ENCODE measurements at places on chromosomes 7 and 10.

DNA sequence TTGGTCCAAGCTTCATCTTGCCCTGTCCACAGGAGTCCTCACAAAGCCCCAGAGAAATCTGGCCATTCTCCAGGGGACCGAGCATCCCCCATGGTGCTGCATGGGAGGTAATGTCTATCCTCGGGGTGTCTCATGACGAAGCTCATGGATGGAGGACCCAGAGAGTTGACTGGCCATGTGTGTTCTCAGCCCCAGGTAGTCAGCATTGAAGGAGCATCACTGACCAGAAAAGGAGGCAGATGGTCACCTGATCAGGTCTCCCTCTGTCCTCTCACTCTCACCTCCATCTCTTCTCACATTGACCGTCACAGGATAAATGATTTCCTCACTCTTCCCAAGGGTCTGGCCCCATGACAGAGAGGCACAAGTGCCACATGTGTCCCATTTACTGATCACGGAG, 33.4 kb upstream of the GDF10 start:
- H3K4me1 ChIP-seq = peaks cover 4% of the 10 kb centered on the region
- DNase-seq = no peak
- H3K4me3 ChIP-seq = no peak overlapping the region
- peaks cover 9% of the 10 kb centered on the region for H3K27me3 ChIP-seq

DNA sequence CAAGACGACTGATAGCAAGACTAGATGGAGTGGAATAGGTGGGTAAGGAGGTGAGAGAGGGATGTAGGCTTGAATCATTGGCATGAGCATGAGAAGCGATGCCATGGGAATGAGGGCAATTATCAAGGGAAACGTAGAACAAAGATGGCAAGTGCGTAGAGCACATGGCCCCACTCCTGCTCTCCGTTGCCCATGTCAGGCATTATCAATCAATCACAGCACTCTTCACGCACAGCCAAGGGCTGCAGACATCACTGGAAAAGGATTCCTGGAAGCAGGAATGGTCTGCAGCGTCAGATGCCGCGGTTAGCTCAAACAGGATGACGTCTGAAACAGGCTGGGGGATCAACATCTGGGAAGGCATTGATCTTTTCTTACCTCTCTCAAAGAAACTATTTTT, 25.6 kb upstream of the GALNTL5 start:
- DNase-seq = no peak
- peaks cover 27% of the 10 kb centered on the region for H3K27me3 ChIP-seq
- no peak overlapping the region for H3K4me3 ChIP-seq
- H3K4me1 ChIP-seq = peaks cover 9% of the 10 kb centered on the region
- H3K27ac ChIP-seq = no peak overlapping the region
- H3K36me3 ChIP-seq = peaks cover 3% of the 10 kb centered on the region

- peaks cover 48% of the 10 kb centered on the region for H3K27me3 ChIP-seq
- no peak for DNase-seq
- H3K36me3 ChIP-seq = no peaks in the 10 kb centered on the region
- no peak overlapping the region for H3K4me3 ChIP-seq
Measured at GRCh38 chr10:116740971-116741370, 1.4 kb downstream of the HSPA12A start.

DNA sequence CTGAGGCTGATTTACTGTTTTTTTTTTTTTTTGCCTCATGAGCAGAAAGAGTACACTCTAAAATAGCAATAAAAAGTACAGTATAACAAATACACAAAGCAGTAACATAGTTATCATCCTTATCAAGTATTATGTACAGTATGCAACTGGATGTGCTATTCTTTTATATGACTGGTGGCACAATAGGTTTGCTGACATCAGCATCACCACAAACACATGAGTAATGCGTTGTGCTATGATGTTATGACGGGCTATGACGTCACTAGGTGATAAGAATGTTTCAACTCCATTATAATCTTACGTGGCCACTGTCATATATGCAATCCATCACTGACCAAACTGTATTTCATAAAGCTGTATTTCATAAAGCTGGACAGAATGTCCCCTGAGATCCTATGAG, 189.2 kb upstream of the GLI3 start:
- peaks cover 2% of the 10 kb centered on the region for H3K36me3 ChIP-seq
- no peak overlapping the region for H3K4me3 ChIP-seq

DNA sequence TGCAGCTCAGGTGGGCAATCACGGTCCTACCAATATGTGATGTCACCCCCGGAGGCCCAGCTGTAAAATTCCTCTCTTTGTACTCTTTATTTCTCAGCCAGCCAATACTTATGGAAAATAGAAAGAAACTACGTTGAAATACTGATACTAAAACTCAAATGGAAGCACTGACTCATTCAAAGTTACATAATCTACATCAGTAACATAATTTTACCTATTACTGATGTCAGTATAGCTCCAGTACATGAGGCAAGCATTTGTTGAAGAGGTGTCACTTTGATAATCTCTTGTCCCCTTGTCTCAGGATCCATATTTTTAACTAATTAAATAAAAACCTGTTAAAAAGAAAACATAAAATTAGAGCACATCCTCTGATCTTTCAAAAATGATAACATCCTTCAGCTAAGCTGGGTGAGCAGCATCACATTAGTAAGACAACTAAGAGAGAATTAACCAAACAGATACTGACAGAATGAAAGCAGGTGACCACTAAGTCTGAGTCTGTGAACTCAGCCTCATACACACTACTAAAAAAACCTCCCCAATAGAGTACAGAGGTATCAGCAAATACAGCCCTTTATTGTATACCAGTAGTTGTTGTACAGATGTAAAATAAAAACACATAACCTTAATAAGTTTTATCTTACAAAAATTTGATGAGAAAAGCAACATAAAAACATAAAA, 17.6 kb downstream of the SLC25A40 start:
- H3K27ac ChIP-seq = no peak overlapping the region
- DNase-seq = no peak
- H3K4me1 ChIP-seq = peaks cover 4% of the 10 kb centered on the region

GRCh38 chr10:68561865-68562649, 1.9 kb downstream of the TET1 start:
- peaks cover 11% of the 10 kb centered on the region for H3K4me1 ChIP-seq
- DNase-seq = no peak
- H3K27me3 ChIP-seq = peaks cover 70% of the 10 kb centered on the region
- H3K27ac ChIP-seq = no peak overlapping the region
- H3K4me3 ChIP-seq = peak overlapping the region; percentile 80

DNA sequence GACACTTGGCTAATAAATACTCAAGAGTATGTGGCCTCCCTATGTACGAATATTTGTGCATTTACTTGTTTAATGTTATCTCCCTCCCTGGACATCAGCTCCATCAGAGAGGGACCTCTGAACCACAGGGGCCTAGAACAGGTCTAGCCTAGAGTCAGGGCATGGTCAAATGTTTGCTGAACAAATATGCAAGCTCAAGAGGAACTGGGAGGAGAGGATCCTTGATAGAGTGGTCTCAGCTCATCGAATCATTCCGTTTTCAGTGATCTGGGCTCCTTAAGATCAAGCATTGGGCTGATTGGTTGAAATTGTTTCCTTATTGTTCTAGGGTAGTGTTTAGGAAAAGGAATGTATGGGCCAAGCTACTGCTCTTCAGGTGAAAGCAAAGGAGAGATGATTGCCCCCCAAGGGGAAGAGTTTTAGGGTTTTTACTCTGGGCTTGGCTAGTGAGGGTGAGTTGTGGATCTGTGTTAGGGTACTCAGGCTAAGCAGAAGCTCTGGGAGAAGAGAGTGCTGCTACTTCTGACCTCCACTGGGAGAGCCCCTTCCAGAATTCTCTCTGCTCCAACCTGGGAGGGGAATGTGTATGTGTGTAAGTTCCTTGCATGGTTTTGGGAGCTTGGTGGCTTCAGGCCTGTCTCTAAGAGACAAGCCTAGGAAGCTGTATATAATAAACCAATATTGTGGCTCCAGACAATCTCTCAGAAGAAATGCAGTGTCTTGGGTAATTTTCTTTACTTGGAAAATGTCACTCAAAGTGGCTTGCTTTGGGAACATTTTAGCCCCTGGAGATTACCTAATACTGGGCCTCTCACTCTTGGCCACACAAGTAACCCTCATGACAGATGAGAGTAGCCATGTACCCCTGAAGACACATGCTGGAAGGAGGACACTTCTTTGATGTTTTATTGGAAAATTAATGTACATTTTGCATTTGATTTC, 110.0 kb downstream of the EMX2 start:
- H3K4me1 ChIP-seq = peaks cover 3% of the 10 kb centered on the region
- H3K27ac ChIP-seq = no peak overlapping the region
- no peak for DNase-seq

GRCh38 chr7:29569648-29570047, 6.0 kb downstream of the PRR15 start:
- H3K4me3 ChIP-seq = no peak overlapping the region
- no peaks in the 10 kb centered on the region for H3K36me3 ChIP-seq
- peaks cover 12% of the 10 kb centered on the region for H3K4me1 ChIP-seq
- no peak overlapping the region for H3K27ac ChIP-seq

GRCh38 chr10:59907918-59908807, 1.8 kb upstream of the CCDC6 start:
- H3K36me3 ChIP-seq = peaks cover 11% of the 10 kb centered on the region
- peak overlapping the region; percentile 96 for H3K27ac ChIP-seq
- peak; percentile 23 for DNase-seq
- H3K4me1 ChIP-seq = peaks cover 46% of the 10 kb centered on the region
- peaks cover 2% of the 10 kb centered on the region for H3K27me3 ChIP-seq

DNA sequence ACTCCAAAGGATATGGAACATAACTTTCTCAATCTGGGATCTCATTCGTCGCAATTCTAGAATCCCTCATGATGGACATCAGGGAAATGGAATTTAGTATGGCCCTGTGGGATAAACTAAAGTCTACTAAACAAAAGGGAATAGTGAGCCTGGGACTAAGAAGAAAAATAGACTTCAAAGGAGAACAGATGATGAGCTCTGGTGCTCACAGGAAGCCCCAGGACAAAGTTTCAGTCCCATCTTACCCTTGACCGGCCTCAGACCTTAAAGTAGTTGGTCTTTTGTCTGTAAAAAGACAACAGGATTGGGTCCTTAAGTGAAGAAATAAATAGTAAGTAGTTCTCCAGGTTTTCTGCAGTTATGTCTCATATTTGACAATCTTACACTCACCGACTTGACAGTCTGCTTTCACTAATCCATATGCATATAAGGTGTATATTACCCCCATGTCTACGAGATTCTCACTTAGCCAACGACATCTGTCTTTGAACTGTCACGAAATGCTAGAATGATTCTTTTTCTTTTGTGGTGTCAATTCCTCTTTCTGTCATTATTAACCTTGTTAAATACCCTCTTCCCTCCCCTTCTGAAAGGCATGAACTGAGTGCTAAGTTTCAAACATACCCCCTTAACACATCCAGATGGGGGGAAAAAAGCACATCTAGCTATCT, 10.9 kb upstream of the IKZF1 start:
- no peaks in the 10 kb centered on the region for H3K27me3 ChIP-seq
- no peak overlapping the region for H3K27ac ChIP-seq
- no peak overlapping the region for H3K4me3 ChIP-seq

DNA sequence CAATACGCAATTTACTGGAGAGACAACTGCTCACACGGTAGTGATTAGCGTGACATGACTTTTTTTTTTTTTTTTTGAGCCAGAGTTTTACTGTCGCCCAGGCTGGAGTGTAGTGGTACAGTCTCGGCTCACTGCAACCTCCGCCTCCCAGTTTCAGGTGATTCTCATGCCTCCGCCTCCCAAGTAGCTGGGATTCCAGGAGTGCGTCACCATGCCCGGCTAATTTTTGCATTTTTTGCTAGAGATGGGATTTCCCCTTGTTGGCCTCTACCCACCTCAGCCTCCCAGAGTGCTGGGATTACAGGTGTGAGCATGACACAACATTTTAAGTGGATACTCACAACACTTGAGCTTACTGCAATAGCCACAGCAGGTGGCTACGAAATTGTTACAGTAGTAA, 11.9 kb downstream of the ARL4A start:
- no peak overlapping the region for H3K27ac ChIP-seq
- no peaks in the 10 kb centered on the region for H3K36me3 ChIP-seq
- H3K27me3 ChIP-seq = no peaks in the 10 kb centered on the region
- no peaks in the 10 kb centered on the region for H3K4me1 ChIP-seq
- no peak overlapping the region for H3K4me3 ChIP-seq

DNA sequence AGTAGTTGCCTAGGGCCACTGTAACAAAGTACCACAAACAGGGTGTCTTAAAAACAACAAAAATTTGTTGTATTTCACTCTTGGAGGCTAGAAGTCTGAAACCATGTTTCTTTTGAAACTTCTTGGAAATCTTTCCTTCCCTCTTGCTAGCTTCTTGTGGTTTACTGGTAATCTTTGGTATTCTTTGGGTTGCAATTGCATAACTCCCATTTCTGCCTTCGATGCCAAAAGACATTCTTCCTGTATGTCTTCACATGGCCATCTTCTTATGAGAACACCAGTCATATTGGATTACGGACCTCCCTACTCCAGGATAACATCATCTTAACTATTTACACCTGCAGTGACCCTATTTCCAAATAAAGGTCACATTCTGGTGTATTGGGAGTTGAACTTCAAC, 357.4 kb downstream of the PPP1R3A start:
- H3K4me1 ChIP-seq = no peaks in the 10 kb centered on the region
- H3K27me3 ChIP-seq = no peaks in the 10 kb centered on the region
- H3K4me3 ChIP-seq = no peak overlapping the region
- no peak for DNase-seq
- no peak overlapping the region for H3K27ac ChIP-seq
- H3K36me3 ChIP-seq = no peaks in the 10 kb centered on the region

GRCh38 chr10:13219685-13220670, 14.2 kb downstream of the UCMA start:
- H3K4me3 ChIP-seq = no peak overlapping the region
- no peaks in the 10 kb centered on the region for H3K4me1 ChIP-seq
- no peaks in the 10 kb centered on the region for H3K36me3 ChIP-seq
- DNase-seq = no peak

- no peaks in the 10 kb centered on the region for H3K27me3 ChIP-seq
- H3K4me1 ChIP-seq = no peaks in the 10 kb centered on the region
- peak overlapping the region; percentile 19 for H3K4me3 ChIP-seq
- H3K27ac ChIP-seq = no peak overlapping the region
Measured at GRCh38 chr7:129468087-129468486, 33.9 kb downstream of the STRIP2 start.

GRCh38 chr10:110525349-110526260, 27.9 kb downstream of the DUSP5 start:
- peaks cover 26% of the 10 kb centered on the region for H3K4me1 ChIP-seq
- peaks cover 11% of the 10 kb centered on the region for H3K36me3 ChIP-seq
- no peaks in the 10 kb centered on the region for H3K27me3 ChIP-seq
- no peak overlapping the region for H3K4me3 ChIP-seq
- H3K27ac ChIP-seq = peak overlapping the region; percentile 33

GRCh38 chr10:132460691-132461090, 63.7 kb downstream of the PWWP2B start:
- no peak overlapping the region for H3K4me3 ChIP-seq
- no peak for DNase-seq
- H3K4me1 ChIP-seq = no peaks in the 10 kb centered on the region
- no peaks in the 10 kb centered on the region for H3K27me3 ChIP-seq

- H3K4me3 ChIP-seq = peak overlapping the region; percentile 62
- H3K36me3 ChIP-seq = no peaks in the 10 kb centered on the region
- H3K27me3 ChIP-seq = no peaks in the 10 kb centered on the region
Measured at GRCh38 chr7:5477723-5478531, 54.3 kb upstream of the TNRC18 start.

DNA sequence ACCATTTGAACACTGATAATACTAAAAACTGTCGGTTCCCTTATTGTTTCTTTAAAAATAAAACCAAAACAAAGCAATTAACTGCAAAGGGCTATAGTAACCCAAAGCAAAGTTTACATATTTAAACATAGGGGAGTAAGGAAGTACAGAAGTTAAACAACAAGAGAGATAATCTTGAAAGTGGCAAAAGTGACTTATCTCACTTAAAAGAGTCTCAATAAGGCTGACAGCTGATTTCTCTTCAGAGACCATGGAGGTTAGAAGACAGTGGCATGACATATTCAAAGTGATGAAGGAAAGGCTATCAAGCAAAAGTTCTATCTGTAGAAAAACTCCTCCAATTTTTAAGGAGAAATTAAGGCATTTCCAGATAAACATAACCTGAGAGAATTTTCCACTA, 233.5 kb upstream of the HDAC9 start:
- no peaks in the 10 kb centered on the region for H3K4me1 ChIP-seq
- H3K27me3 ChIP-seq = no peaks in the 10 kb centered on the region
- H3K27ac ChIP-seq = no peak overlapping the region
- H3K36me3 ChIP-seq = no peaks in the 10 kb centered on the region

Data from effector memory CD8-positive, alpha-beta T cell (primary cell).